ENCODE measurements at places on chromosomes 11 and 22.

DNA sequence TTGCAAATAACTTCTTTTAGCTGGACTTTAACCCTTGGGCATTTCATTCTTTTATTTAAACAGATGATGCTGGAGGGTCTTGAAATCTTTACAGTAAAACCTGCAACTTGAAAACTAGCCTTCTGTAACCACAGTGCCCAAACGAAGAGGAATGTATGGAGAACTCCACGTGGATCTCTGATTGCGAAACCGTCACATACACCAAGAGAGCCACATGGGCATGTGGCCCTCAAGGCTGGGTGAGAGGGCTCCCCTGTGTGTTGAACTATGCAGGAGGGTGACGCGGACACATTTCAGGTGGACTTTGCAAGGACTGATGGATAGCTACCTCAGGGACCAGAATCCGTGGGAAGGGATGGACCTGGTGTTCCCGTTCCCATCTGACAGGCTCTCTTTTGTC, 30.6 kb downstream of the FAM118A start:
- DNase-seq, result no peak

DNA sequence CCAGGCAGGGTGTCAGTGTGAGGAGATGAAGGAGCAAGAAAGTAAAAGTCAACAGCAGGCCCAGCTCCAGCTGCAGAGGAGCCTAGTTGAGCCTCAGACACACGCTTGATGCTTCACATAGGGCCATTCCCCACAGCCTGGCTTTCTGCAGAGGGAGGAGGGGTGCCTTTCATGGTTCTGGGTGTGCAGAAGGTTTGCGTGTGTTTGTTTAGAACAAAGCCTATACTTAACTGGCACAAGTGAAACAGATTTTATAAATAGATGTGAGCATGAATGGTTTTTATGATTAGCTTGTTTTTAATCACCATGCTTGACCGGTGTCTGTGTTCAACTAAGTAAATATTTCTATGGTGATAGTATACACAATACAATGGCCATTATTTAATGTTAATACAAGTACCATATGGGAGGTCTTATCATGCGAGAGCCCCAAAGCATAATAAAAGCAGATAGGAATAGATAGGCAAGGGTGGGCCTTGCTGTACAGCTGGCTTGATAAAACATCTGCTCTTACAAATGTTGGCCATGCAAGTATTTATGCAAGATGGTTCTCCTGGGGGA, 290.2 kb downstream of the ETS1 start:
- DNase-seq, result no peak

DNA sequence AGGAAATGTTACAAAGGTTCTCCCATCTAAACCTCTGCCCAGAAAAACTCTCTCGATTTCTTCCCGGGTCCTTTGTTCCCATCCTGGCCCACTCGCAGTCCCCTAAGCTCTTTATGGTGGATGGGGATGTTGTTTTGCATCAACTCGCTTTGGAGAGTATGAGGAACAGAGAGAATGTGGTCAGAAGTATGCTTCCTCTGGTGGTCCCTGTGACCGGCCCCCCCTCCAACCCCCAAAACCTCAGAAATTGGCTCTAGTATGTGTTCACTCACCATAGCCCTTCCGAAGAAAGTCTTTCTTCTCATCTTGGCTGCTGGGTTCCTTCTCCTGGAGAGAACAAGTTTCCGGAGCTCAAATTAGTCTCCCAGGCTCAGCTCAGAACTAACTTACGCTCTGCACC, 54.4 kb downstream of the GRAMD1B start:
- no peak for DNase-seq

DNA sequence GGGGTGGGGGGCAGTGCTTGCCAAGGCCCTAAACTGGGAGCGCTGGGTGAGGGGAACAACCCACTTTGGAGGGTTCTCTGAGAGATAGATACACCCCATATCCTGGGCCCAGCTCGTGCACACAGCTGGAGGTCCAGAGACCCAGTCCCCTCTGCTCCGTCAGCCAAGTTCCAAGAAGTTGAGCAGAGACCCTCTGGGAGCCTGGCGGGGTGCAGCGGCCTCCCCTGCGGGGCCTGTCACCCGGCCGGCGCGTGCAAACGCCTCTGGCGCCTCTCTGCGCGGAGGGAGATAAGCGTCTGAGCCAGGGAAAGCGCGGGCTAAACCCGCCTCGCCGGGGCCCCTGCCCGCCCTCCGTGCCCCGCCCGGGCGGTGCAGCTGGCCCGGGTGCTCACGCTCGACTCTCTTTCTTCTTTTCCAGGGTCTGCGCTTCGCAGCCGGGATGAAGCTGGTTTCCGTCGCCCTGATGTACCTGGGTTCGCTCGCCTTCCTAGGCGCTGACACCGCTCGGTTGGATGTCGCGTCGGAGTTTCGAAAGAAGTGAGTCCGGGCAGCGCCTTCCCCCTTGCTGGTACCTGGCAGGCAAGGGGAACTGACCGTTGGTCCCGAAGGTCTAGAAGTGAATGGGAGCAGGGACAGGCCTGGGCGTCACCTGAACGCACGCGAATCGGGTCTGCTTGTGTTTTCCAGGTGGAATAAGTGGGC, 540 bp downstream of the ADM start:
- no peak for DNase-seq

DNA sequence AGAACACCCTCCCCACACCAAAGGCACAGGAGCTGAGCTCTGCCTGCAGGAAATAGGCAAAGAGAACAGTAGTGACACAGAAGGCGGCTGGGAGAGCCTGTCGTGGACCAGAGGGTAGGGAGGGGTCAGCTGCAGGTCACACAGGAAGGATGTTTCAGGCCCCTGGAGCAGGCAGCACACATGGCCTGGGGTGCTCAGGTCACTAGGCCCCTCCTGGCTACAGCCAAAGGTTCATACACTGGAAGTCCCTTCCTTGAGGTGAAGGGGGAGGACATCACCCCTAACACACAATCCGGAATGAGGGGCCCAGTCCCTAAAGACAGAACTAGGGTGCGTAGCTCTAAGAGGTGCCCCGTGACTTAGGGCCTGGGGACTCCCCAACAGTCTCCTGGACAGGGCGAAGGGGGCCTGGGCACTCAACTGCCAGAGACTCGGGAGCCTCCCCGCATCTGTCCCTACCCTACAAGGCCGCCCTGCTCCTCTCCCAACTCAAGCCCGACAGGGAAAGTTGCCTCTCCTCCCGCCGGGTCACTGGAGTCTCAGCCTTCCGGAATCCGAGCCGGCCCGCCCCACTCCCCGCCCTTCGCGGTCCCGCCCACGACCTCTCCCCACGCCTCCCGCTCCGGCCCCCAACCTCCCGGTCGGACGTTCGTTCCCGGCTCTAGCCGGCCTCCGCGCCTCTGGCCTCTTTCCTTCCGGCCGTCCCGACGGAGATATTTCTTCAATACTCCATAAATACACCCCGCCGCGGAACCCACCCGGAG, at the start of gene CYB5R2:
Gene CYB5R2, minus strand, starts transcription at position 541 of the 764 bp plus-strand sequence. CDS start 675 bp downstream, outside the sequence.
- DNase-seq, result no peak

- no peak for DNase-seq
Measured at GRCh38 chr11:130411223-130411622, 17.2 kb downstream of the ADAMTS8 start.

GRCh38 chr11:119991022-119991404, 146.9 kb downstream of the TRIM29 start:
- no peak for DNase-seq

DNA sequence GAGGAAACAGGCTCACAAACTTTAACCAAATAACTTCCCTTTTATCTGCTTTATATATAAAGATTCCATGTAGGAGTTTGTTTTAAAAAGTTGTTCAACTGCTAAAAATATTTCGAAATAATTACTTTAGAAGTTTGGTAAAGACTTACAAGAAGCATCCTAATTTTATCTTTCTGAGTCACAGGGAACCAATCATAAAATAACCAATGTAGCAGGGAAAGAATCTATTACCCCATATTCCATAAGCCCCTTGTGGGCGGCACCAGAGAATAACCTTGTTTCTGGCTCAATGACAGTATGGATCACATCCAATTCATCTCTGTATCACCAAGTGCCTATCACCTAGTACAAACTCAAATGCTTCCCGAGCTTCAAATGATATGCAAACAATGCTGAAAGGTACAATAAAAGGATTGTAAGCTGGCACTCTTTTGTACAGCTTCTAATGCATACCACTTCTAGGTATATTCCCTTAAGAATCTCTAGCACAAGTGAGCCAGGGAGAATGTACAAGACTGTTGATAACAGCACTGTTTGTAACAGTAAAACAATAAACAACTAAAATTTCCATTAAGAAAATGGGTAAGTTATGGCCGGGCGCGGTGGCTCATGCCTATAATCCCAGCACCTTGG, 158.4 kb downstream of the ATG16L2 start:
- no peak for DNase-seq

GRCh38 chr11:2510626-2511402, 66.0 kb downstream of the KCNQ1 start:
- DNase-seq, result no peak

DNA sequence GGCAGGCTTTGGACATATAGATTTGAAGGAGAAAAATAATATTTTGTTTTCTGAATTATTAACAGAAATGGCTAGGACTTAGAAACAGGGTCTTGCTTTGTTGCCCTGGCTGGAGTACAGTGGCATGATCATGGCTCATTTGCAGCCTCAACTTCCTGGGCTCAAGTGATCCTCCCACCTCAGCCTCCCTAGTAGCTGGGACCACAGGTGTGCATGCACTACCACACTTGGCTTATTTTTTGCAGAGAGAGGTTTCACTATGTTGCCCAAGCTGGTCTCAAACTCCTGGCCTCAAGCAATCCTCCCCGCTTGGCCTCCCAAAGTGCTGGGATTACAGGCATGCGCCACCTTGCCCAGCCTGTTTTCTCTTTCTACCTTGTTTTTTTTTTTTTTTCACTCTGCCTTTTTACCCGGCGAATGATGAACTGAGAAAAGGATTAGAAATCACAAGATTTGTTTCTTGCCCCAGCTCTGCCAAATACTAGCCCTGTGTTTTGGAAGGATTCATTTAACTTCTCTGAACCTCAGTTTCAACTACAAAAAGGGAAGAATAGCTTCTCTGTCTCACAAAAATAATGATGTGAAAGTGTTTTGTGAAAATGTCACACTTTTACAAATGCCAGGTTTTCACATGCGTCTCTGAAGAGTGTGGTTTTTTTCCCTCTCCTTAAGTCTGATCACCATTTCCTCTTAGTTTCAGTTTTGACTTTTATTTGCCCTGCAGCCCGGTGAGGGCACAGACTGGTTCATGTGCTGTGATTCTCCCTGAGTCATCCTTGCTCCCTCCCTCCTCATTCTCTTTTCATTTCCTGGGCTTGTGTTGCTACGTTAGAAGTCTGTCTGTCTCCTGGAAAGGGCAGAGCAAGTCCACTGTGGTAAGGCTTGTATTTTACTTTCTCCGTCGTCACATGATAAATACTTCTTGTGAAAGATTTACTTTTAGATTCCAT, 67.7 kb downstream of the BCL2L13 start:
- DNase-seq, result peak; percentile 52

DNA sequence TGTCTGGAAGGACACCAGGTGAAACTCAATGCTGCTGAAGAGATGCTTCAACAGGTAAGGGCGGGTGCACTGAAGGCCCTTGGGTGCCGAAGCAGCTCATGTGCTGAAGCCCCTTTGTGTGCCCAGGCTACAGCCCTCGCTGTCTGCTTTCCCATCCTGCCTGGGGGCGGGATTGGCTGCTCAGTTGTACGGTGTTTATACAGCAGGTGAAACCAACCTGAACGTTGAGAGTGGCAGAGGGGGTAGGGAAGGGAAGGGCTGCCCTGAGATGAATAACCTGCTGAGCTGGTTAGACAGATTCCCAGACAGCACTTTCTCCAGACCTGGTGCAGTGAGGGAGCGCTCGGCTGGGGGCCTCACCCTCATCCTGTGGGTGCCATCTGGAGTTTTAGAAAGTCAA, 75.7 kb downstream of the CYB5R2 start:
- no peak for DNase-seq

DNA sequence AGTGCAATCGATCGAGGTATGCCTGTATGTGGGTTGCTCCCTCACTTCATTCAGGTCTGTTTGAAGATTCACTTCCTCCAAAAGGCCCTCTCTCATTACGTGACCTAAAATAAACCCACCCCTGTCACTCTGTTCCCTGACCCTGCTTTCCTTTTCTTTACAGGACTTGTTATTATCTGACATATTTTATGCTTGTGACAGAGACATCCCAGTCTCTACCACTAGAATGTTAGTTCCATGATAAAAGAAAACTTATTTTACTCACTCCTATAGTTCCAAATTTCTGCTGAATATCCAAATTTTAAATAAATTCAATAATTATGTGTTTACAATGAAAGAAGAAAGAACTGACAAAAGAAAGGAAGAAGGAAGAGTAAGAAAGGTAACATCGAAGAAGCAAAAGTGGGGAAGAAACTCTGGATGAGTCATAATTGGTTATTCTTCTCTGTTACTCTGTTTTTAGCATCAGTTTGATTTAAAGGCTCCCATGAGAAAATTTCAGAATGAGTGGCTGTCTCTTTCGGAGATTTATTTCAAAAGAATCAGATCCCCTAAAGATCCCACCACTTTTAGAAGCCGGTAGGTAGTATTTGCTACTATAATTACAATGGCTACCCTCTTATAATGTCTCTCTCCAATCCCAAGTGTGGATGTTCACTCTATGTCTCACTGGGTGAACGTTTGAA, 33.5 kb downstream of the ENTHD1 start:
- no peak for DNase-seq

- no peak for DNase-seq
Measured at GRCh38 chr11:12853652-12854296, 155.3 kb upstream of the RASSF10 start.

DNA sequence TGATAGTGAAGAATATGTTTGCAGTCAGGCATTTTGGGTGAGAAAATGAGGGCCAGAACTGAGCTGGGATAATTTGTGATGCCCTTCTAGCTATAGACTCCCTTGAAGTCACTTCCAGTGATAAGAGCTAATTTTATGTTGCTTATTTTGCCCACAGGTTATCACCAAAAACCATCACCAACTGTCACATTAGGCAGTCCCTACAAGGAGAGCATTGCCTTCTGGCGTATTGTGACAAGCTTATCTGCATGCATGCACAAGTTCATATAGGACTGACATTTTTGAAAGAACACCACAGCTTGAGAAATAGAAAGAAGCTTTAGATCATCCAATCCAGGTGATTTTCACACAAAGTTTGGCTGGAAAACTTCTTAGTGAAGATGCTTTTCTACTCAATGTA, 735.3 kb upstream of the RAG2 start:
- DNase-seq, result no peak

DNA sequence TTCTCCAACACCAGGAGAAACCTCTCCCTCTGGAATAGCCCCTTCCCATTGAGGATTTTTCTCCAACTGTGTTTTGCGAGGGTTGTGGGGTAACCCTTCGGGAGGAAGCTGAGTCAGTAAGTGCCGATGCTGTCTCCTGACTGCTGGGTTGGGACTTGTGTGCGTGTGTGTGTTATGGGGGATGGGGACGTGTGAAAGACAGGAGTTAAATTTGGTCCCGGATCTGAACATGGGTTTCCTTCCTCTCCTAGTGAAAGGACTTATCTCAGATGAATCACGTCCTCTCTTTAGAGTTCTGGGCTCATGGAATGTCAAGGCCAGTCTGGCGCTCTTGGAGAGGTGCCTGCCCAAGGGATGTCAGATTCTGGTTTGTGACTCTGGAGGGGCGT, 33.3 kb downstream of the KIAA1671 start:
- no peak for DNase-seq

GRCh38 chr11:45671246-45672171, 6.1 kb upstream of the CHST1 start:
- no peak for DNase-seq

GRCh38 chr11:47413908-47414684, 5.7 kb downstream of the SLC39A13 start:
- no peak for DNase-seq

- DNase-seq, result no peak
Measured at GRCh38 chr22:38315823-38316363, 1.3 kb downstream of the CSNK1E start.

- no peak for DNase-seq
Measured at GRCh38 chr11:61347916-61348461, 13.7 kb downstream of the CYB561A3 start.

GRCh38 chr11:127136438-127136837, 135.9 kb upstream of the KIRREL3 start:
- no peak for DNase-seq
